HS-5 (cell line): ENCODE measurements at places on chromosomes 3 and 15.

- DNase-seq, result no peak
These were observed 1.0 kb downstream of the LRCH3 start for GRCh38 chr3:197791892-197792647.

GRCh38 chr3:177459401-177459800 is 262.1 kb upstream of the TBL1XR1 start:
- no peak for DNase-seq

GRCh38 chr3:40620151-40620550 is 95.4 kb downstream of the ZNF621 start:
- peak; percentile 5 for DNase-seq

GRCh38 chr15:80875568-80876347 is 96.6 kb downstream of the CEMIP start:
- DNase-seq, result no peak

DNA sequence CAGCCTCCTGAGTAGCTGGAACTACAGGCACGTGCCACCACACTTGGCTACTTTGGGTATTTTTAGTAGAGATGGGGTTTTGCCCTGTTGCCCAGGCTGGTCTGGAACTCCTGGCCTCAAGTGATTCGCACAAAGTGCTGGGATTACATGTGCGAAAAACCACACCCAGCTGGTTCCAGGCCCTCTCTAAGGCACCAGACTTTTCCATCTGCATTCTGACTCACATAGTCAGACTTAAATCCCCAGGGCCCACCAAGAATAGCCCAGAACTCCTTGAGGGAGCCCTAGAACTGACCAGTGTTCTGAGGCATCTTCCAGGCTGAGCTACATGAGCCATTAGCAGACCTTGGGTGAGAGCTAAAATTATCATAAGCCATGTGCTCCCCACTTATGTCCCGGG is 68.1 kb downstream of the NMD3 start:
- no peak for DNase-seq
